ENCODE measurements at places on chromosomes 2 and 18.

DNA sequence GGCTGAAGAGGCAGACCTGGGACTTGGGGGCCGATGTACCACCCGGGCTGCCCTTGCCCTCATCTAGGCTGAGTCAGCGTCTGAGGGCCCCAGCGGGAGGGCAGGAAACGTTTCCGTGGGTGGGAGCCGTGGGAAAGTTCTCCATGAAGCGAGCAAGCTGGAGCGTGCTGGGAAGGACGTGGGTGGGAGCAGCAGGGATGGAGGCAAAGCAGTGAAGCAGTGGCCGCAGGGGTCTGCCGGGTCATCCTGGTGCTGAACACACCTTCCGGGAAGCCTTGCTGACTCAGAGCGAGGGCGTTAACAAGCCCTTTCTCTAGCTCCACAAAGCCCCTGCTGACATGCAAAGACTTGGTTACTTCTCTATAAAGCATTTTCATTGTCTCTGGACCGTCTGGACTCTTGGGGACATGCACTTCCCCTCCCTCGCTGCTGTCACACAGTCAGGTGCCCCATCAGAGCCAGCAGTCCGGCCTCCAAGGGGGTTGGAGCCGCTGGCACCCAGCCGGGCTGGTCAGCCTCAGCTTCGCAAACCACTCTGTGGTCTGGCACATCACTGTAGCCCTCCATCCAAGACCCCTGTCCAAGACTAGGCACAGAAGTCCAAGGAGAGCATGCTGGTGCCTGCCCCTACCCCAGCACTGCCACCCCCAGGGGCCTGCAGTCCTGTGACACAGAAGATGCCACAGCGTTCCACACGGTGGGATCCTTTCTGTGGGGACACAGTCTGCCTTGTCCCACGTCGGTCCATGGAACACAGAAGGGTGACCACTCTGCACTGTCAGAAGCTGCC, 115.1 kb upstream of the GPC1 start:
- peak; percentile 77 for DNase-seq

DNA sequence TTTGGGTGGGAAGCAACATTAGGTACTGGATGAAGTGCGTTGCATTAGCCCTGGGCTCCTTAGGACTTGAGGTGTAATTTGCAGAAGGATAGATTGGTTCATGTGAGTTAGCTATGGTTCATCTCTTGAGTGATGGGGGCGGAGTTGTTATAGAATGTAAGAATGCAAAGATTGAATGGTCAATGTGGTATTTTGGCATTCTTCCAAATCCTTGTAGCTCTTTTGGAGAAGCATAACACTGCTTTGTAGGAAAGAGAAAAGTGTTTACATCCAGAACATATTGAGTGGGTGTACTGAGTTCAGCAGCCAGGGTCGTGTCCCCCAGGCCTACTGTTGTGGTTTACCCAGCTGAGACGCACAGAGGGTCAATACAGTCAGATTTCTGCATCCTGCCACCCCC, 173.5 kb downstream of the FMNL2 start:
- DNase-seq: peak; percentile 72

GRCh38 chr2:215436705-215437565, 1.1 kb upstream of the FN1 start:
- DNase-seq: peak; percentile 72

GRCh38 chr2:46556681-46557289, 77.4 kb downstream of the TMEM247 start:
- no peak for DNase-seq

- no peak for DNase-seq
These were observed 132.4 kb downstream of the ZAP70 start for GRCh38 chr2:97845818-97846217.

DNA sequence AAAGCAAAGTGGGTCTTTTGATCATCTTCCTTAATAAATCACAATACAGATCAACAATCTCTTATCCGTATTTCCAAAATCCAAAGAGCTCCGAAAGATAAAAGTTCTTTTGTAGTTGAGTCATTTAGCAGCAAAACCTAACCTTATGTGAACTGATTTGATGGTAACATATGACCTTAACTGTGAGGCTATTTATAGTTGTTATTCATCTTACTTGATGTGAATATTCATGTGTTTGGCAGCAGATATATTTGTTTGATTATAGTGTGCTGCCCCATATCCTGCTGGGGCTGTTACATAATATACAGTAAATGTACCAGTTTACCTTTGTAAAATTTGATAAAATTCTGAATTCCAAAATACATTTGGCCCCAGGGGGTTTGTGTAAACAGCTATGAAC, 158.5 kb downstream of the MYO3B start:
- no peak for DNase-seq

DNA sequence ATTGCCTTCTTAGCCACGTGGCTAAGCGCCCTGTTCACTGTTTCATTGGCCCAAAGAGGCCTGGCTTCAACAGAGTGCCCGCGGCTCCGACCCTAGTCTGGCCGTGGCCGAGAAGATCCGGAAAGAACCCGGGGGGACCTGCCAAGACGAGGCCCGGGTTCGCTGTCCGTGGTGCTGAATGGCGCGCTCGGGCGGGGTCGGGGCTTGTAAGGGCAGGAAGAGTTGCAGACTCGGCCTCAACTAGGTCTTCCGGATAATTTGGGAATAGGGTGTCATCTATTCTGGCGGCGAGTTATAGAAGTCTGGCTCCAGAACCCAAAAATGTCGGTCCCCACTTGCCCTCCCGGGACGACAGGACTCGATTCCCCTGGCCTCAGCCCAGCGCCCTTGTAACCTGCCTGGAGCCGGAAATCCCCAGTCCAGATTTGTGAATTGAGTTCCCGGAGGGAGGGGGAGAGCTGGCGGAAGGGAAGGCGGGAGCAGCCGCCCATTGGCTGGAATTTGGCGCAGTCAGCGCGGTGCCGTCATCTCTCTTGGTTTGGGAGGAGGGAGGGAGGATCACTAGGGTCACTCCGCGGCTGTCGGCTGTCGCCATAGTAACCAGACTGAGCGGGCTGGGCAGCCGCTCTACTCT, 3.5 kb downstream of the CDK5R2 start:
- peak; percentile 75 for DNase-seq

DNA sequence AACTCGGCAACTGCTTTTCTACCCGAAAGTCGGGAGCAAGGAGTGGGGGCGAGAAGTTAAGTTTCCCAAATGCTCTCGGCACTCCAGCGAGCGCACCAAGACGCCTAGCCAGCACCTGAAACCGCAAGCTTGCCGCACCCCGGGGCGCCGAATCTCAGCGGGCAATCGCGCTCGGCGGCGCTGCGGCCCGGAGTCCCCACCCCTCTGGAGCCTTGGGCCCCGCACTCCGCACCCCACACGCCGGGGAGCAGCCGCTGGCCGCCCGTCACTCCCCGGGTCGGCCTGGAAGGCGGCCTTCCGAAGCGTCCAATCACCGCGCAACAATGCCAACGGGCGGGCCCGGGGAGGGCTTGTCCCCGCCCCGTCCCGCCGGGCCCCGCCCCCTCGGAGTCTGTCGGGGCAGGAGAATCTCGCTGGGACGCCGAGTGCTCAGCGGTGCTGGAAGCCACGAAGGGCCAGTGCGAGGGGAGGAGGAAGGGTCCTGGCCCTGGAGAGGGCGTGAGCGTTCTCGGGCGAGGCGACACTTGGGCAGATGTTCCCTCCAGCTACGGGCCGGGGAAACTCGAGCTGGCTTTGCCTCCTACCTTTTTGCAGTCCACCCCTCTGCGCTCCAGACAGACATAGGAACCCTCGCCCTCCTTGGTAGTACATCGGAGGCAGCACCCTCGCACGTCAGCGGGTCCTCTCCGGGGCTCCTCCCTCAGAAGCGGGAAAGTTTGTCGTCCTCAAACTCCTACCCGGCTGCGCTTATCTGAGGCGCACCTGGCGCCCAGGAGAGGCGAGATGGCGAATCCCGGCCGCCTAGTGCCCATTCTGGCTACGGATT, 1.1 kb upstream of the ZBTB7C start:
- DNase-seq: peak; percentile 84

- no peak for DNase-seq
These were observed 12.5 kb downstream of the CAPN14 start for GRCh38 chr2:31204783-31205182.

GRCh38 chr18:63109022-63109421, 210.5 kb downstream of the BCL2 start:
- DNase-seq: no peak

DNA sequence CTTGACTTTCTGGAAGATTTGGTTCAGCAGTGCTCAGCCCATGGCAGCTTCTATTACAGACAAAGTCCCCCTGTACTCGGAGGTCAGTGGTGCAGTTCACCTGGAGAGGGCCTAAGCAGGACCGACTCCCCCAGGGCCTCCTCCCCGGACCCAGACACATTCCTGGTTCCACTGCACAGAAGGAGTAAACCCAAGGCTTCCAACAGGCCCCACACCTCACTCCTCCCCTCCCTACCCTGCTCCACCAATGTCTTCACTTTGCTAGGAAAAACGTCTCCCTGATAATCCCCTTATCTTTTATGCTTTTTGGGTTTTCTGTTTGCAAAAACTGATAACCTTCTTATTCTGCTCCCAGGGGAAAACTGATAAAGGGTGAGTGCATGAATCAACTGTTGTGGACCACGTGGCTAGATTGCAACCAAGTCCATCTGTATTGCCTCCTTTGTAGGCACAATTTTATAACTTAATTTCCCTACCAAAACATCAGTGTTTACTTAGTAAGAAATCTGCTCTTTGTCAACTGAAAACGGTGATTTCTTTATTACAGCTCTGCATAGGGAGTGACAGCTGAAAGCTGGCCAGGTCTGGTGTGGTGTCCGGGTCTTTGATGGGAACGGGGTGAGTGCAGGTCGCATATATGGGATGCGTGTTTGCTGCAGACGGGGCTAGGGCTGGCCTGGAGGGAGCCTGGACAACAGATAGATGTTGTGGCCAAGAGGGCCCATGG, 202.5 kb downstream of the GLI2 start:
- DNase-seq: no peak

GRCh38 chr2:85933753-85934594, 45.2 kb upstream of the ST3GAL5 start:
- peak; percentile 92 for DNase-seq
